ENCODE measurements at places on chromosomes 2 and 18. TPM values are rescaled to one million over a fixed set of nuclear protein-coding genes. Genes with fewer than 3 reads are reported as not detected.

The POMC gene
- 8.3 TPM for total RNA-seq

The CLEC4F gene
- total RNA-seq: not detected

The ZNF521 gene
- not detected for total RNA-seq

The ATRAID gene
- total RNA-seq: 69.9 TPM

The GPC1 gene
- 2.0 TPM for total RNA-seq

The SLC4A3 gene
- 0.05 TPM for total RNA-seq

The ECEL1 gene
- total RNA-seq: 0.19 TPM

The ARHGAP28 gene
- total RNA-seq: not detected

The SS18 gene
- 69.7 TPM for total RNA-seq

The LBX2 gene
- total RNA-seq: 0.28 TPM

The KCNE4 gene
- total RNA-seq: not detected

The KIAA2012 gene
- not detected for total RNA-seq

The DNAH6 gene
- 1.3 TPM for total RNA-seq

The ARHGEF33 gene
- total RNA-seq: 0.39 TPM

The PSMA8 gene
- 2.0 TPM for total RNA-seq

The FBXO48 gene
- total RNA-seq: 2.4 TPM

Data from activated CD4-positive, alpha-beta T cell treated with anti-CD3 and anti-CD28 coated beads for 36 hours (primary cell).